ENCODE measurements at places on chromosomes 7 and 10. TPM values are rescaled to one million over a fixed set of nuclear protein-coding genes. Genes with fewer than 3 reads are reported as not detected.
A peak's percentile ranks its signal among the peaks of the same experiment; 100 is the strongest.

The MCU gene
- 18.2 TPM for total RNA-seq

- DNase-seq = no peak
- no peaks in the 10 kb centered on the region for H3K27me3 ChIP-seq
- H3K27ac ChIP-seq = no peak overlapping the region
- H3K4me1 ChIP-seq = no peaks in the 10 kb centered on the region
- H3K36me3 ChIP-seq = no peaks in the 10 kb centered on the region
These were observed 43.1 kb upstream of the CHCHD3 start for GRCh38 chr7:133124974-133125373.

DNA sequence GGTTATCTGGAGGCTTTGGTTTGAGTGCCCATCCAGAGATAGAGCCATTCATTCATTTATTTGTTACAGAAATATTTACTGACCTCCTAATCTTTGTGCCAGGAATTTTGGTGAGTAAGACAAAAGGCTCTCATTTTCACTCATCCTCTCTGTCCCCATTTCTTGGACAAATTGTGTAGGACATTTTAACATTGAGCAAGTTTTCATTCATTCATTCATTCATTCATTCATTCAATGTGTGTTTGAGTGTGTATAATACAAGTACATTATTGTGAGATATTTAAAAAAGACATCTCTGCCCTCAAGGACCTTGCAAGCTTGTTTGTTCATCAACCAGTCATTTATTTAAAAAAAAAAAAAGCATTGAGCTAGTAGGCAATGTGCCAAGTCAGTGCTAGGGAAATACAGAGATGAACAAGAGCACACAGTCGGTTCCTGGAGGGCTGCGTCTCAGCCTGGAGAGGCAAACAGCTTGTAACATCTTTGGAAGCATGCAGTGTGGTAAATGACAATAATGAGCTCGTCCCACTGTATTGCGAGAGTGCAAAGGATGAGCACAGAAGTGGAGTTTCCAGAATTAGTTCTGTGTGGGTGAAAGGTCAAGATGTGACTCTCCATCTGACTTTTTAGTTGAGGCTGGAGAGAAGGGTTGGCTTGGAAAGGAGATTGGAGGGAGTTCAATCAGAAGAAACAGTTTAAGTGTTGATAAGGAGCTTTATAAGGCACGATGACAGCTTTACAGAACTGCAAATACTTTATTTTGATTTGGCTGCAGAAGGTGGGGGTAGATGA, 50.5 kb upstream of the HBP1 start:
- no peaks in the 10 kb centered on the region for H3K36me3 ChIP-seq
- no peak overlapping the region for H3K27ac ChIP-seq
- DNase-seq = no peak
- no peaks in the 10 kb centered on the region for H3K4me1 ChIP-seq
- H3K27me3 ChIP-seq = no peaks in the 10 kb centered on the region

DNA sequence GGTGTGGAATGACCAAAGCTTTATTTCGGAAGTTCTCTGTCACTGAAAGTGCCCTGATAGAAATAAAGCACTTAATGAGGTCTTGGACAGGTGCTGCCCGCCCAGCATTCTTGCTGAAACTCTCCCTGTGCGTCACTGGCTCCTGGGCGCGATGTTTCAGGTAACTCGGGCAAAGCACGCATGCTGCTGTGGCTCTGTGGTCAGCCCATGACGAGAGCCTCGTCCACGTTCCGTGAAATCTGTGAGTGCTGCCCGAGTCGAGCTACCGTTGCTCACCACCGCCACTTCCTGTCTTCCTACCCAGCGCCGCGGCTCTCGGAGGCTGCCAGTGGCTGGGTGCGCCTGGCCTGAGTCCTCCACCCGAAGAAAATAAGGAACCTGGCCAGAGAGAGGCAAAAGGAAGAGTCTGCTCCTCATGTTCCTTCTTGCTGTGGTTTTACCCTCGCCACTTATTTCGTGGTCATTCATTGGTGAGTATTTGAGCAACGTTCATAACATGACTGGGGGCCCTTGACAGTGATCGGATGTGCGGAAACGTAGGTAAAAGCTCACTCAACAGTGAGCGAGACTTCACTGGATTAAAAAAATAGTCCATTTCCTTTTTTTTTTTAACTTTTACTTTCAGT, 95.5 kb downstream of the MAP3K8 start:
- H3K27ac ChIP-seq = peak overlapping the region; percentile 97
- DNase-seq = peak; percentile 77
